ENCODE measurements at places on chromosomes 12 and 14. TPM values are rescaled to one million over a fixed set of nuclear protein-coding genes. Genes with fewer than 3 reads are reported as not detected.

DNA sequence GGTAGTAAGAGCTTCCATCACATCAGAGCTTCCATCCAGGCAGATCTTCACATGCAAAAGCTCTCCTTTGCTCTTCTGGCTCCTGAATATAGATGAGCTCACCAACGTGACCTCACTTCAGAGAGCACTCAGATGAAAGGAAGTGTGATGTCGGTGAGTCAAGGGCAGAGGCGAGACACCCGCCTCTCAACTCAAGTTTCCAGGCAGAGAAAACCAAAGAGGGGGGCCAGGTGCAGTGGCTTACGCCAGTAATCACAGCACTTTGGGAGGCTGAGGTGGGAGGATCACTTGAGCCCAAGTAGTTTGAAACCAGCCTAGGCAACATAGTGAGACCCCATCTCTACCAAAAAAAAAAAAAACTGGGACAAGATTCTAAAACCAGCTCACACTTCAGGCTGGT is 126.9 kb downstream of the DUSP6 start:
- no peak for DNase-seq

GRCh38 chr14:52792097-52792415 is 649 bp upstream of the GNPNAT1 start:
- no peak for DNase-seq

DNA sequence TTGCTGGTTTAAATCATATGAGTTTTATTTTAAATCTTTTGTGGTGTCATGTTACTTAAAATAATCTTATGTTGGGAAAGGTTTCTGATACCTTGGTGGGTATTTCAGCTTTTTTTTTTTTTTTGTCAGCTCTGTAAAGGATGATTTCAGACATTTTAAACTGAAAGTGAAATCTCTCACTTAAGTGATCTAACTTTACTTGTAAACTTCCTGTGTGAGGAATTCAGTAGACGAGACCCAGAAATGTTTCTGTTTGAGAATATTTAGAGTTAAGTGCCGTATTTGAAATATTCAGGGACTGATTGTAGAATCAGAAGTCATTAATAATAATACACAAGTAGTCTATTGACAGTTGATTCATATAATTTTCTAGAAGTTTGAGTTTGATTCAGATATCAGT is 37.8 kb downstream of the PROX2 start:
- no peak for DNase-seq

DNA sequence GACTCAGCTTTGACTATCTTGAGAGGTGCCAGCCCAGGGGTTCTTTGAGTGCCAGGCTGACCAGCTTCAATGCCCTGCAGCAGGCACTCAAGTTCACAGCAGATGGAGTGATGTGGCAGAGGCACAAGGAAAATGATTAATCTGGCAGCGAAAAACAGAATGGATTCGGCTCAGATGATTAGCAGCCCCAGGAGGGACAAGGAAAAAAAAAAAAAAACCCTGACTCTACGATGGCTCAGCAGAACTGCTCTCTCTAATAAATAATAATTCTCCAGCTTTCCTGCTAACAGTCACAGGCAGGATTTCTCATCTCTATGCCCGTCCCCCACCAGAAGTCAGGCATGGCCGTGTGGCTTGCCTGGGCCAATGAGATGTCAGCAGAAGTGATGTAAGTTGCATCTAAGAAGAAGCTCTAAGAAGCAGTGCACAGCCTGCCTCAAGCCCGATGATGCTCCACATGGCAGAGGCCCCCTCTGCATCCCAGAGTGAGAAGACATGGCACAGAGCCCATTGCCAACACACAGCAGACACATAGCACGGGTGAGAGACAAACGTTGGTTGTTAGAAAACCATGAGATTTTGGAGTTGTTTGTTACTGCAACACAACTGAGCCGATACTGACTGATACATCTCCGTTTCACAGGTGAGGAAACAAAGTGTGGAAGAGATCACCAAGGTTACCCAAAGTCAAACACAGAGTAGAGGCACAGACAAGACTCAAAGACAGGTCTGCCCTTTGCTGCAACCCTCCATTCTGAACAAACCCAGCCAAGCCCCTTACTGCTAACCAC is 111.0 kb downstream of the SCARB1 start:
- DNase-seq: no peak

- no peak for DNase-seq
Measured at GRCh38 chr12:124776125-124776513, 87.5 kb downstream of the SCARB1 start.

DNA sequence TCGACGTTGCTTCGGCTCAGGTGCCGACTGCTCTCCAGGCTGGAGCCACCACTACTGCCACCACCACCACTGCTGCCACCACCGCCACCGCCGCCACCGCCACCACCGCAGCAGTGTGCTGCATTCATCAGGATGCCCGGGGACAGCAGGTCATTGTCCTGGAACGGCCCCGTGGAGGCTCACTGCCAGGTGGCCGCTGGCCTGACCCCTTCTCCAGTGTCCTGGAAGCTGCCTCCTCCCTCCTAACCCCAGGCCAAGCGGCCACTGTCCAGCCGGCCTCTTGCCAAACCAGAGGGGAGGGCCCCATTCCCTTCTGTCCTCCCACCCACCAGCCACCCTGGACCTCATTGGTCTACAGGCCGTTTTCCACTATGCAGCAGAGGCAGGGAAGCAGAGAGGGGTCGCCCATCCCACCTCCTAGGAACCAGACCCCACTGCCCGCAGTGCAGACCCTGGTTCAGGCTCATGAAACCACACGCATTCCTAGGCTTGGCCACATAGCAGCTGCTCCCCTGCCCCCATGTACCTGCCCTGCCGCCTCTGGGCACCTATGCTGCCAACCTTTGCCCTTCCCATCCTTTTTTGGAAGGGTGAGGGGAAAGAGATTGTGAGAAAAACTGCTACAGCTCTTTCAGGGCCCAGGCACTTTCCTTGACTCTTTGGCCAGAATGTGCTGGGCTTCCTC is 15.2 kb downstream of the ARL6IP4 start:
- peak; percentile 68 for DNase-seq

- no peak for DNase-seq
Measured at GRCh38 chr14:61570549-61571290, 124.6 kb upstream of the HIF1A start.

The TRHDE gene
- 0.10 TPM for polyA plus RNA-seq

Data from heart right ventricle (tissue), 16 donors.